ENCODE measurements at places on chromosomes 6 and 20.

DNA sequence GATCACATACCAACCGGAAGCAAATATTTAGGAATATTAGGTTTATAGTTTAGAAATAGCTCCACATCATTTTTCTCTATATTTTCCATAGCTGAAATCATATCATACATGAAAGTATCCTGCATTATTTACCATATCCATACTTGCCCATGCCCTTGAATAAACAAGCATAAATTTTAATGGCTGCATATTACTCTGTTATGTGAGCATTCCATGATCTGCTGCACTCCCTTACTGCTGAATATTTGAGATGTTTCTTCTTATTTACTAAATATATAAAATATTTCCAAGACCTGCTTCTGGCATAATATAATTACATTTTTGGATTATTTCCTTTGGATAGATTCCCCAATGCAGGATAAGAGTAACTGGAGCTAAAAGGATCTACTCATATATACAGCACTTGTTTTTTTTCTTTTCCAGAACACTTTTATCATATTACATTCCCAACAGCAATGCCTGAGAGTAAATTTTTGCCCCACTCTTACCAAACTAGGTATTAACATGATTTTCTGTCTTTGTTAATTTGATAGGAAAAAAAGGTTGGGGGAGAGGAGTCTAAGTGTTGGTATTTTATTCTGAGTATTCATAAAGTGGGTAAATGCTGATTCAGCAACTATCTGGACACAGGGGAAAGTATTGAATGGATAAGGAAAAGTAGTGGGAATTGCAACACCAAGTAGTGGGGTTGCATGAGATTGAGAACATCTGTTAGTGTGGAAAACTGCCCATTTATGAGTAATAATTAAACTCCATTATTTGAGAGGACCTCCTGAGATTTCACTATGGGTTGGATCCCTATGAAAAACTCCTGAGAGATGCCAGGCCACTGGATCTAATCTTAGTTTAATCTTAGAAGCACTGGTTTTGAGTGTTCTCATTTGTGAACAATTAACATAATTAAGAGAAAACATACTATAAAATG is 76.0 kb downstream of the MAN1A1 start:
- no peak for DNase-seq

- DNase-seq: no peak
Observed at GRCh38 chr20:38178581-38178980, 13.5 kb upstream of the TGM2 start.

DNA sequence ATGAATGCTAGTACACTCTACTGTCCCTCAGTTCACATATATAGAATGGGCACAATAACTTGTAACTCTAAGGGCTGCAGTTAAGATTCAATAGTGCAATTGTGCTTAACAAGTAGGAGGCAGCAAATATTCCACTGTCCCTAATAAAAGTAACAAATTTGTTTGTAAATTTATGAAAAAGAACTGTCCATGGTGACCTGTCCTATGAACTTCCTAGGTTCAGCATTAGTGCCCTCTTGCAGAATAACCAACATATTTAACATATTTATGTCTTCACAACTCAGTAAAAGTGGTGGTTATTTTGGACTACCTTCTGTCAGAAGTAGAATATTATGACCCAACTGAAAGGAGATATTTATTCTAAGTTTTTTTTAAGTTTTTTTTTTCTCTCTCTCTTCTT is 327.8 kb downstream of the CENPW start:
- DNase-seq: no peak

- DNase-seq: no peak
Observed at GRCh38 chr6:71410681-71411080, 122.1 kb downstream of the OGFRL1 start.

- DNase-seq: no peak
Observed at GRCh38 chr6:39189915-39190544, 39.2 kb downstream of the KCNK5 start.

DNA sequence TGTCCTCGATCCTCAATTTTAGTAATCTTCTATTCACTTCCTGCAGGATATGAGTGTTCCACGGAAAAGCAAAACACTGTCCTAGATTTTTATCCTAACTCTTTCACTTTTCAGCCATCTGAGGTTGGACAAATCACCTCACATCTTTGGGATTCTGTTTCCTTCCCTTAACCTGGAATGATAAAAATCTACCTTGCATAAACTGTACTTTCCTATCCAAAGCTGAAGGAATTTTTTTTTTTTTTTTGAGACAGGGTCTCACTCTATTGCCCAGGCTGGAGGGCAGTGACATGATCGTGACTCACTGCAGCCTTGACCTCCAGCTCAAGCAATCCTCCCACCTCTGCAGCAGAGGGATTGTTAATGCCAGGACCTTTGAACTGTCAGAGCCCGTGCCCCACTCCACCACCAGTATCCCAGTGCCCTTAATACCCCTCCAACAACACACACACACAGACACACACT is 20.5 kb downstream of the CAPN11 start:
- DNase-seq: no peak

DNA sequence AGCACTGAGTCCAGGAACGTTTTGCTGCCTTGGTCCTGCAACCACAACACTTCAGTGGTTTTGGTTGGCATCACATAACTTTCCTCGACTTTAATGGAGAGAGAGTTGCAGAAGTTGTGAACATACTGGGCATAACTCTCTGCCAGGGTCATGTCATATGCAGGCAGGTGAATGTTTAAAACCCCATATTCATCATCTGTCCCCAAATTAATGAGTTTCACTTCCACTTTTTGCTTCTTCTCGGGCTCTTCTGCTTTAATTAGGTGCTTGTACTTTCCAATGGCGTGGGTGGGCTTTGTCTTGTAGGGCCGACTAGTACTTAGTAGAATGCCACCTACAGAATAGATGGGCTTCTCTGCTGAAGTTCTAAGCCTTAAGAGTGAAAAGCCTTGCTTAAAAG is 45.2 kb upstream of the TFAP2A start:
- no peak for DNase-seq

DNA sequence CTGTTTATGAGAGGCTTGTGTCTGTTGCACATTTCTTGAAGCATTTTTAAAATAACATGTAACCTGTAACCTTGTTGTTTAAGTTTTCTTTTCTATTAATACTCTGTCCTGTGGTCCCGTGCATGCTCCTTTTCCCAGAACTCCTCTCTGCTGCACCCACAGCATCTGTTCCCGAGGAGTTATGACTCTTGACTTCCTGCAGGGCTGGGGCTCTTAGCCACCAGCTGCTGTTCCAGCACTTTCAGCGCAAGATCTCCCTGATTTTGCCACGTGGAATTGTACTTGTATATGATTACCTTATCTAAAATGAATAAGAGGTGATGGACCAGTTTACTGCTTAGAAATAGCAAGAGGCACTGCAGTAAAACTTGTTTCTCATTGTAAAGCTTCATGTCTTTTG is 150.6 kb downstream of the QKI start:
- DNase-seq: no peak

DNA sequence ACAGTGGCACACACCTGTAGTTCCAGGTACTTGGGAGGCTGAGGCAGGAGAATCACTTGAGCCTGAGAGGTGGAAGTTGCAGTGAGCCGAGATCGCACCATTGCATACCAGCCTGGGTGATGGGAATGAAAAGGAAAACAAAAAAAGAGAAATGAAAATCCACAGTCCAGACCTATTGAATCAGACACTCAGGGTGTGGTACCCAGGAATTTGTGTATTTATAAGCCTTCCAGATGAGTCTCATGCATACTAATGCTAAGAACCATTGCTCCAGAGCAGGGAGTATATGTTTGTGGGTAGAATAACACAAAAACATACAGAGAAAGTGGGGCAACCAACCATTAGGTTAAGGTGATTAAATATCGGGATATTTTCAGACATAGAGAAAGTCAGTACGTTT is 36.1 kb upstream of the PLCB4 start:
- no peak for DNase-seq

- DNase-seq: no peak
Observed at GRCh38 chr6:52976149-52976548, 18.9 kb downstream of the GSTA4 start.

GRCh38 chr6:145067430-145067829 is 667.9 kb downstream of the EPM2A start:
- no peak for DNase-seq

DNA sequence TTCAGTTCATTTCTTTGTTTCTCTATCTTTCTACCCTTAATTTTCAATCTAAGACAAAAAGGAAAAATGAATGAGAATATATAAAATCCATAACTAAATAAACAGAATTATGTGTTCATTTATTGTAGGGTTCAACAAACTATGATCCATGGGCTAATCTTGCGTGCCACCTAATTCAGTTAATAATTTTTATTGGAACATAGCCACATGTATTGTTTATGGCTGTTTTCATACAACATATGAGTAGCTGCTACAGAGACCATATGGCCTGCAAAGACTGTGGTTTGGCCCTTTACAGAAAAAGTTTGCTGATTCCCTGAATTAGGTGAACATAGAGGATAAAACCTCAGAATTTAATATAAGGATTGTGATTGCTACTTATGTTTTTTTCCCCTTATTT is 21.8 kb downstream of the SENP6 start:
- no peak for DNase-seq

DNA sequence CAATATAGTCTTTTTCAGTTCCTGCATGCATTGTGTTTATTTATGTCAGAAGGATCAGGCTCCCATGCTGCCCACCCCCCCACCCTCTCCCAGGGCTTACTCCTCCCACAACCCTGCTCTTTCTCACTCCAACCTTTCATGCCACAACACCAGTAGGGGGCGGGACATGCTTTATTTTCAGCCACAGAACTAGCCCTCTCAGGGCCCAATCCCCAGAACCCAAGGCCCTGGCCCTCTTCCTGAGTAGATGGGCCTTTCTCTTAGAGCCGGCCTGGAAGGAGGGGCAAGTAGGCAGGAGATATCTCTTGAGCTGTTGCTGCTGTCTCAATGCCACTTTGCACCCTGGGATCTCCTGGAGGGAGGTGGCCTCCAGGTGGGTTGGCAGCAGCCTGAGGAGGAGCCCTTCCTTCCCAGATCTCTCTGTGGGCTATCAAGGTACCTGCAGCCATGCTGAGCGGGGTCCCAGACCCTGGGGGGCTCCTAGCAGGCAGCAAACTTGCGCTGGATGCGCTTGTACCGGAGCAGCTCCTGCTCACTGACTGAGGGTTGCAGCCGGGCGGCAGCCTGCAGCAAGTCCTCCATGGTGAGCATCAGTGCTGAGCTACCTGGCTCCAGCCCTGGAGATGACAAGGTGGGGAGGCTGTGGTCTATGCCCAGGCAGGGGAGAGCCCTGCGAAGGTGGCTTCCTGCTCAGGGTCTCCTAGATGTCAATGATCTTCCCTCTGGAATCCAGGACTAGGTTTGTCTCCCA is 3.5 kb downstream of the GNMT start:
- DNase-seq: no peak

DNA sequence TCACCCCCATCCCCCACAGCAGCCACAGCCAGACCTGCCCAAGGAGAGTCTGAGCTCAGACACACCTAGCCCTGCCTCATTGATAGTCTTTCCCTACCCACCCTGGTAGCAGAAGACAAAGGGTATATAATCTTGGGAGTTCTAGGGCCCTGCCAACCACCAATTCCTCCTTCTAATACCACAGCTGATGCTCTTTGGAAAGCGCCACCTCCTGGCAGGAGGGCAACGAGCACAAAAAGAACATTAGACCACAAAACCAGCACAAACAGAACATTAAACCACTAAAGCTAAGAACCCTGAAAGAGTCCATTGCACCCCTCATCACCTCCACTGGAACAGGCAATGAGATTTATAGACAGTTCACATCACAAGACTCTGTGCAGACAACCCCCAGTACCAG is 195.8 kb upstream of the FUT9 start:
- DNase-seq: no peak

DNA sequence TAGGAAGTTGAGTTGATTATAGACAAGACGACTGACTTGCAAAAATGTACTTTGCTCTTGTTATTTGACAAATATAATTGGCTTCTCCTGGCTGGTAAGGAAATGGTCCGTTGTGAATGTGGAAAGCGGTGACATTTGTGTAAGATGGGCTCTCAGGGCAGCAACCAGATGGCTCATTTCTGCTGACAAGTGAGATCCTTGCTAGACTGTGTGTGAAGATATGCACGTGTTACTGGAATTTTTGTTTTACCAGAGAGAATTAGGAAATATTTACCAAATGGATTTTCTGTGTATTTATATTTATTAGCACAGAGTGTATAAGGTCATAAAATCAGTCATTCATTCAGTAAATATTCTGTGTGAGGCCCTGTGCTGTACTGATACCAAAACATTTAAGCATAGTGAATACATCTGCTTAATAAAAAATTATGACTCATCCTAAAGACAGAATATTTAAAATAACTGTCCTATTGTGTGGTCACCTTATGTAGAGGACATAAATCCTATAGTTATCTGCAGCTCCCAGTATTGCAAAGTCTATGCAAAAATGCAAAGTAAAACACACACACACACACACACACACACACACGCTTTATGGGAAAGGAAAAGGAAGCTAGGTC is 109.9 kb upstream of the ASF1A start:
- DNase-seq: no peak

- DNase-seq: no peak
Observed at GRCh38 chr20:52895235-52895634, 76.9 kb upstream of the TSHZ2 start.

DNA sequence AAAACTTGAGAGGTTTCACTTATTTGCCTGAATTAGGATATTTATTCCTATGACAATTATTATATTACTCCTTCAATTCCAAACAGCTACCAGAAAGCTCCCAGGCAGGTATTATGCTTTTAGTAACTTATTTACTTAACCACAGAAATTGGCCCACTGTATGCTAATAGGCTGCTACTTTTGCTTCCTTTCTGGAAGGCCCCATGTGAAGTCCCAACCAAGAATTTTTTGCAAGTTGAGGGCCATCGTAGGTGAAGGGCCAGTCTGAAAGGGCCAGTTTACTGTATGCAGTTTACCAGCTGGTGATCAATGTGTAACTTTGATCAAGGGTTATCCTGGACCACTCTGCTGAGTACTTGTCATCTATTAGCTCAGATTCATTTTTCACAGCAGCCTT is 45.0 kb downstream of the EDN1 start:
- no peak for DNase-seq

DNA sequence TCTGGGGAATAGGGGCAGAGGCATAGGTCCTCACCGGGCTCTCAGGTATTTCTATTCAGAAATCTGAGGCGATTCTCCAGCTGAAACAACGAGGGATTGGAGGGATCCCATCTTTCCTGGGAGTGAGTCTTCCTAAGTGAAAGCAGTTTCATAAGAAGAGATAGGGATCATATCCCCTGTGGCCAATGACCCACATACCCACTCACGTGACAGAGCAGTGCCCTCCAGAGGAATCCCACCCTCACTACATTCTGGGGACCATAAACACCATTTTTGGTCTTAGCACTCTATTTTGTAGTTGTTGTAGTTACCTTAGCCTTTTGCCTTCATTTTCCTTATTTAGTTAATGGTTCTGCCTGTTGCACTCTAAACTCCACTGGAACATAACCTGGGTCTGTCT is 121.1 kb downstream of the GPR63 start:
- no peak for DNase-seq

- DNase-seq: no peak
Observed at GRCh38 chr6:137978252-137978896, 111.3 kb downstream of the TNFAIP3 start.

Data from NCI-H1092 (cell line).